ENCODE measurements at places on chromosomes 5 and 9.

- no peak for DNase-seq
These were observed 247.2 kb downstream of the FAM170A start for GRCh38 chr5:119876522-119876921.

DNA sequence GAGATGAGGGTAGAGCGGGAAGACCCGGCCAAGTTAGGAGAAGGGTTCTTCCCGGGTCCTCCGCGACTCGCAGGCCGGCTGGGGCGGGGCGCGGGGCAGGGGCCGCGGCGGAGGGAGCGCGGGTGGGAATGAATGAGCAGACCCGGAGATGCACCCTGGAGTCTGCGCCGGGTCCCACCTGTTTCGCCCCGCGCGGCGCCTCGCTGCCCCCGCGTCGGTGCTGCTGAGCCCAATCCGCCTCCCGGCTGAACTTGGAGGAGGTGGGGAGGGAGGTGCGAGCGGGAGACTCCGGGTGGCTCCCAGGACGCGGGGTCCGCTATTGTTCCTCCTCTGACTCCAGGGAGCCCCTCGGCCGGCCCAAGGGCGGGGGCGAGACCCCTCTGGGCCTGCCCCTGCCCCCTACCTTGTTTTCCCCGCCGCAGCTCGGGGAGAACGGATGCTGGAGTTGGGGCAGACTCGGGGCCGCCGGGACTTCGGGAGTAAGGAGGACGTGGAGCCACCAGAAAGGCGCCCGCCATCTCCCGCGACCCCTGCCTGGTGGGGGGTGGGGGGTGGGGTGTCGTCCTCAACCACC, 659 bp downstream of the RAI14 start:
- DNase-seq, result peak; percentile 31

- no peak for DNase-seq
These were observed 41.4 kb upstream of the CCDC112 start for GRCh38 chr5:115337882-115338281.

DNA sequence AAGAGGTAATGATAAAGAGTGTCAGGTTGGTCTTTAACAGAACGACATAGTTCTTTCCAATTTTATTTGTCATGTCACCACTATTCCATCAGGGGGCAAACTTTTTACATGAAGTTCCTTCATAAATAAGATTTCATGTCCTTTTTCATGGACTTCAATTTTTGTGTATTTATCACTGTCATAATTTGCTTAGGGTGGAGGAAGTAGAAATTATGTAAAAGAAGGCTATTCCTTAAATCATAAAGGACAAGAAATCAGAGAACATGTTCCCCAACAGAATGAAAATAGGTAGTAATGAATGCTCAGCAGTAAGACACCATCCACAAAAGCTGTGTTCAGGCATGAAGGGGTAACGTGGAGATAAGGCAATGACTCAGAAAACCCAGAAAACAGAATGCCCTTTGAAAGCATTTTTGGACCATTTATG, 72.7 kb downstream of the ZFAND5 start:
- no peak for DNase-seq

DNA sequence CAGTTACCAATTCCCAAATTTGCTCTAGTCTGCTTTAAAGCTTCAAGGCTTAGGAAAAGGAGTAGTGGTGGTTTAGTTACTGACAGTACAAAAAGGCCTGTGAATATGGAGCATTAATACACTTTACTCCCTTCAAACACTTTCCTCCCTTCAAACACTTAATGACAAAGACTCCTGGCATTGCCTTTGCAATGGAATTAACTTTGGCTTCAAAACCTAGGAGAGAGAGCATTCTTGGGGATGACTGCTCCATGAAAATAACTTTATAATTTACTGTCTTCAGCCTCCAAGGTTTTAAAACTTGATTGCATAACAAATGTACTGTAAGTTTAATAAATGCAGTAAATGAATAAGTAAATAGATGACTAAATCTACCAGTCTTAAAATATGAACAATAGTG, 185.6 kb downstream of the TRPM3 start:
- DNase-seq, result no peak

GRCh38 chr5:168364750-168365550, 73.5 kb downstream of the WWC1 start:
- DNase-seq, result no peak

- DNase-seq, result no peak
These were observed 16.5 kb upstream of the POC5 start for GRCh38 chr5:75733767-75734166.

GRCh38 chr5:174306345-174307030, 261.0 kb downstream of the NSG2 start:
- no peak for DNase-seq

DNA sequence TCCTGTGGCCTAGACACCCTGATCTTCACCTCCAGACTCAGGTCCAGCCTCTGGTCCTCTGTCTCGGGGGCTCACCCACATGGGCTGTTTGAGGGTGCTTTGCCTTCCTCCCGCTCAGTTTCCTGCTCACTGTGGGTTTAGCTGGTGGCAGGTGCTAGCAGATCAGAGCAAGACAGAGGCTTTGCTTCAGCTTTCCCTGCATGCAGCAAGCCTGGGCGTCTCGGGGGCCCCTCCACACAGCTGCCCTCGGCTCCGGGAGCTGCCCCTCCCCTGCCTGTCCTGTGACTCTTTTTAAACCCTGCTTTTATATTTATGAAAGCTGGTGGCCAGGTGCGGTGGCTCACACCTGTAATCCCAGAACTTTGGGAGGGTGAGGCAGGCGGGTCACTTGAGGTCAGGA, 14.6 kb downstream of the MRPL36 start:
- DNase-seq, result no peak

GRCh38 chr9:21873540-21874221, 71.2 kb downstream of the MTAP start:
- DNase-seq, result no peak

DNA sequence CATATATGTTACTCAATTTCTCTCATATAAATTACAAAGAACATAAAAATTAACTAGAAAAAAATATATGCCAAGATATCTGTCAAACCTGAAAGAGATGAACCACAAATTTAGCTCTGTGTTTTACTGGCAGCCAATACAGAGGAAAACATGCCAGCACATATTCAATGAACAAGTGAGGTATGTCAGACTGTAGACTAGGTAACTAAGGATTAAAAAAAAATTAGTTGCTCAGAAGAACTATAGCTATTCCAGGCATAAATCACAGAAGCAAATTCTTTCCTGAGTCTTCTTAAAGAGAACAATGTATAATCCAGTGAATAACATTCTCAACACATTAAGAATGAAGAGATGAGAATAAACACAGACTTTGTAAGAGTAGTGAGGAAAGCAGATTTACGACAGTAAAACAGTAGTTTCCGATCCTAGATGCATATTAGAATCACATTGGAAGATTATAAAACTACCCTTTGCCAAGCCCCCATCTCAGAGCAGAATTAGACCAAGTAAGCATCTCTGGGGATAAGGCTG, 20.6 kb upstream of the CAAP1 start:
- no peak for DNase-seq

DNA sequence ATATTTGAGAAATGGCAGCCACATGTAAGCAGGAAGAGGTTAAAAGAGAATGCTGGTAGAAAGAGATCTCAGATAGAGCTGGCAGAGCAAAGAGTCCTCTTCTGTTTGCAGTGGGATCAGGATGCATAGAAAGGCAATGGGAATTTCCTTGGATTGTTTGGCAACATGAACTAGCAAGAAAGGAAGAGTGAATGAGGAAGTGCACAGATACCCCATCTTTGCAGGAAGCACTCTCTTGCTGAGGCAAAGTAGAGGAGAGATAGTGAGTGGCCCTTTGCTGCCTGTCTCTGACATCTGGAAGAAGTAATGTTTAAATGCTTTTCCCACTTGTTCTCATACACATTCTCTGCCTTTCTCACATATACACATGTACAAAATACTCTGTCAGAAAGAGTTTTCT, 14.5 kb downstream of the FKTN start:
- DNase-seq, result no peak

DNA sequence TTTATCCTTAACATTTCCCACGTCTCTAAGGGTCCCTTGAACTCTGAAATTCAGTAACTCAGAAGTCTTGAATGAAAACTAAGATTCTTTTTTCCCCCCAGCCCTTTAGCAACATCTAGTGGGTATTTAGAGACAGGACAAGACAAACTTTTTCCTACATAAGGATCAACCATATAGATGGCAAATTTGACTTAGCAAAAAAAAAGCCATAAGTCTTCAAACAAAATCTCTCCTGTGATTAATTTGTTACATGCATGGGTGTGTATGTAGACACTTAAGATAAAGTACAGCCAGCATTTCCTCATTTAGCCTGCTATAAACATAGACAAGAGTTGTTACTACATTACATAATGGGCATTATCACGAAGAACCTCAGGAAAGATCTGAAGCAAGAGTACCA, 29.1 kb upstream of the ANKRD31 start:
- DNase-seq, result no peak

GRCh38 chr5:6483880-6484382, 35.3 kb downstream of the UBE2QL1 start:
- DNase-seq, result no peak

GRCh38 chr5:72752909-72753308, 63.6 kb upstream of the TNPO1 start:
- DNase-seq, result no peak

DNA sequence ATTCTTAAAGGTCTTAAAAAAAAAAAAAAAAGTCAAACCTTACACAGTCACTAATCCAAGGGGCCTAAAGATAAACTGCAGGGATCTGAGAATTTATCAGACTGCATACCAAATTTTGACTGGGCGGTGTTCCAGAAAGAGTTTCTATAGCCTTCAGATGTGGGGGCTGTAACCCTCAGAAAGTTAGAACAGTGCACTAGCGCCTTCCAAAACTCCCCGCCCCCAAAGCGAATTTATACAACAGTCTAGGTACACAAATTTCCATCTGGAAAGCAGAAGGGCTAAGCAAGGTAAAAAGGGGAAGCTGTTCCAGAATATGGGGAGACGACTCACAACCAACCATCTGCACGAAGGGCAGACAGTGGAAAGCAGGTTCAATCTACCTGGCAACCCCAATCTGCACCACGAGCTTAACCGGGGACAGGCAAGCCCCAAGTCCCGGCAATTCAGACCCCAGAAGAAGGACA, 813 bp downstream of the ERMP1 start:
- DNase-seq, result no peak

- no peak for DNase-seq
These were observed 31.9 kb upstream of the C5orf58 start for GRCh38 chr5:170200876-170201275.

DNA sequence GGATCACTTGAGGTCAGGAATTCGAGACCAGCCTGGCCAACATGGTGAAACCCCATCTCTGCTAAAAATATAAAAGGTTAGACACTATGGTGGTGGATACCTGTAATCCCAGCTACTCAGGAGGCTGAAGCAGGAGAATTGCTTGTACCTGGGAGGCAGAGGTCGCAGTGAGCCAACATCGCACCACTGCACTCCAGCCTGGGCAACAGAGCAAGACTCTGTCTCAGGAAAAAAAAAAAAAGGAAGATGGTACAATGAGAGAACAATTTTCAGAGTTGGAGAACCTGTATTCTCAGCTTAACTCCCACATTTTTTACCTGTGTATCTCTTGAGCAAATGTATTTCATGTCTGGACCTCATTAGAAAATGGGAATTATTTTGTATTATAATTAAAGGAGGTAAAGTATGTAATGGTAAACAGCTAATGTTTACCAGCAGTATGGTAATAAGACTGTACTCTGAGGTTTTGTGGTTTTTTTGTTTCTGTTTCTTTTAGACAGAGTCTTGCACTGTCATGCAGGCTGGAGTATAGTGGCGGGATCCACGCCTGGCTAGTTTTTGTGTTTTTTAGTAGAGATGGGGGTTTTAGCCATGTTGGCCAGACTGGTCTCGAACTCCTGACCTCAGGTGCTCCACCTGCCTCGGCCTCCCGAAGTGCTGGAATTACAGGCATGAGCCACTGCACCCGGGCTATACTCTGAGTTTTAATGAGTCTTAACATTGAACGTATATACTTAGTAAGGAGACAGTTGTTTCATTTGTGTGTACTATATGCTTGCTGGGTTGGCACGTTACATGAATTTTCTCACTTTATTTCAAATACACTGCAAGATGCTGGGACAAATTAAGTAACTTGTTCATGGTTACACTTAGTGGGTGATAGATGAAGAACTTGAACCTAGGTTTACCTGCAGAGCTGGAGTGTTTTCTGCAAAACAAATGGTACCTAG, 16.2 kb downstream of the UHRF2 start:
- DNase-seq, result no peak

DNA sequence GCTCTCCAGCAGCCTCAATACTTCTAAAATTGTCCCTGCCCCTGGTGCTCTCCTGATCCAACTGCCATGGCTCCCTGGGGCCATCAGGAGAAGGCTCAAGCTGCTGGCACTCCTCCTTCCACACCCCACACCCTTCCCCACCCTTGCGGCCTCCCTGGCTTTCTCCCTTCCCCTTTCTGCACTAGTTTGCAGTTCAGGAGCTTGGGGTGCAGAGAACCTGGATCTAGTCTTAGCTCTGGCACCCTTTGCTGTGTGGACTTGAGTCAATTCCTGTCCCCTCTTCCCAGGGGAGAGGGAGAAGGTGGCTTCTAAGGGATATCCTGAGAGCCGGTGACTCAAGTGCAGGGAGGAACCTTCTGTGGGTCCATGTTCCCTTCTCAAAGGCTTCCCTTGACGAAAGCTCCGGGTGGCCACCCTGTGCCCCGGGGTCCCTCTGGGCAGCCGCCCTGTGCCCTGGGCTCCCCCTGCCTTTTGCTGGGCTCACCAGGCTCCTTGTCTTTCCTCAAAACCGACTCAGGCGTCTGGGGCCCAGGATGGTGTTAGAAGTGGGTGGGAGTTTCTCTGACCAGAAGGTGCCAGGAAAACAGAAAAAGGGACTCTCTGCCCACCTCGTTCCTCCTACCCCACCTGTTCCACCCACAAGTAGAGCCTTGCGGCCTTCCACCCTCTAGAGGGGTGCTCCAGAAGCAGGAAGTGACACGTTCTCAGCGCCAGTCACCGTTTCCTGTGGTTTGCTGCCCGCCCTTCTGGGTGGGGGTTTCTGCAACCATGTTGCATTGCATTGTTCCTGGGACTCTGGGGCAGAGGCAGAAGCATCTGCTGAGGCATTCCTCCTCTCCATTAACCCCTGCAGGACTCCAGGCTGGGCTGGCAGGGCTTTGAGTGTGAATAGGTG, 15.0 kb downstream of the GLIPR2 start:
- DNase-seq, result peak; percentile 86

GRCh38 chr9:3875361-3876132, 349.7 kb upstream of the RFX3 start:
- DNase-seq, result no peak

GRCh38 chr9:19108038-19108437, 5.3 kb upstream of the HAUS6 start:
- DNase-seq, result no peak

GRCh38 chr5:7330256-7330655, 65.7 kb upstream of the ADCY2 start:
- no peak for DNase-seq

GRCh38 chr5:176334031-176334770, 27.4 kb downstream of the KIAA1191 start:
- DNase-seq, result no peak
